Cardiac fibroblast (primary cell): ENCODE measurements at places on chromosomes 1 and 21.

- DNase-seq = no peak
These were observed 132.4 kb upstream of the LMO4 start for GRCh38 chr1:87196110-87196827.

DNA sequence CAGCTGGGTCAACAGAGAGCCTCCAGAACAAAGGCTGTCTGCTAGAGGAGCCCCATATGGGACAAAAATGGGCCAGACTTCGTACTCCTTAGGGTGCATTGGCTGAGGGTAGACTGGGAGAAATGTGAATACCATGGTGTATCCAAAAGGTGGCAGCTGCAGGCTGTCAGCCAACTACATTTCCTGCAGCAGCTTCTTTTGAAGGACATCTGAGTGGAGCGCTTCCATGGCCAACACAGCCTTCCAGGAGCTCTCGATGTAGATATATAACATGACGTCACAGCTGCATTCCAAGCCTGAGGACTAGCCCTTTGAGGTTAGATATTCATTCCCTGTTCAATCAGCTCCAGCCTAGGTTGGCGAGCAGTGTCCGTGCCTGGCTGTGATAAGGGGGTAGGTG is 107.7 kb downstream of the MAB21L3 start:
- peak; percentile 7 for DNase-seq

- peak; percentile 54 for DNase-seq
These were observed 103.1 kb downstream of the ATP6V1G3 start for GRCh38 chr1:198437332-198437731.

GRCh38 chr1:54356680-54357147 is 49.5 kb downstream of the SSBP3 start:
- no peak for DNase-seq

- no peak for DNase-seq
These were observed 25.7 kb upstream of the KCNC4 start for GRCh38 chr1:110184446-110184845.

GRCh38 chr1:91015358-91015780 is 6.5 kb downstream of the ZNF644 start:
- DNase-seq = no peak

GRCh38 chr1:110006516-110006915 is 22.0 kb downstream of the AHCYL1 start:
- no peak for DNase-seq

- peak; percentile 31 for DNase-seq
These were observed 130.3 kb downstream of the FGGY start for GRCh38 chr1:59427155-59427554.

DNA sequence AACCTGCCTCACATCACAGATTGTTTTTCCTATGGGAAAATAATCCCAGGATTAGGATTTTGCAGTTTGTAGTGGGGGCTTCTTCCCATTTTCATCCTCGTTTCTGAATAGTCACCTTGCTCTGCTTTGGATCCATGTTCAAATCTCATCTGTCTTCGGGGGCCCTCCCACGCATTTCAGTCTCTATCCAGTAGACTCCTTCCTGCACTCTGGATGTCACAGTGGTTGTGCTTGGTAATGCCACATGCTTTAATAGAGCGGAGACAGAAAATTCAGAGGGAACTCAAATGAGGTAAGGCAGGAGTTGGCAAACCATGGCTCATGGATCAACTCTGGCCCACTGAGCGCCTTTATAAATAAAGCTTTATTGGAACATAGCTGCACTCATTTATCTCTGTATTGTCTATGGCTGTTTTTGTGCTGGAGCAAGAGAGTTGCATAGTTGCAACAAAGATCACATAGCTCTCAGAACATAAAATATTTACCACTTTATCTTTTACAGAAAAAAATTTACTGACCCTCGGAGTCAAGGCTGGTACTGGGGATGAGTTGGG is 101.0 kb downstream of the SPATA46 start:
- no peak for DNase-seq

GRCh38 chr1:205546541-205546940 is 42.1 kb downstream of the CDK18 start:
- DNase-seq = no peak

DNA sequence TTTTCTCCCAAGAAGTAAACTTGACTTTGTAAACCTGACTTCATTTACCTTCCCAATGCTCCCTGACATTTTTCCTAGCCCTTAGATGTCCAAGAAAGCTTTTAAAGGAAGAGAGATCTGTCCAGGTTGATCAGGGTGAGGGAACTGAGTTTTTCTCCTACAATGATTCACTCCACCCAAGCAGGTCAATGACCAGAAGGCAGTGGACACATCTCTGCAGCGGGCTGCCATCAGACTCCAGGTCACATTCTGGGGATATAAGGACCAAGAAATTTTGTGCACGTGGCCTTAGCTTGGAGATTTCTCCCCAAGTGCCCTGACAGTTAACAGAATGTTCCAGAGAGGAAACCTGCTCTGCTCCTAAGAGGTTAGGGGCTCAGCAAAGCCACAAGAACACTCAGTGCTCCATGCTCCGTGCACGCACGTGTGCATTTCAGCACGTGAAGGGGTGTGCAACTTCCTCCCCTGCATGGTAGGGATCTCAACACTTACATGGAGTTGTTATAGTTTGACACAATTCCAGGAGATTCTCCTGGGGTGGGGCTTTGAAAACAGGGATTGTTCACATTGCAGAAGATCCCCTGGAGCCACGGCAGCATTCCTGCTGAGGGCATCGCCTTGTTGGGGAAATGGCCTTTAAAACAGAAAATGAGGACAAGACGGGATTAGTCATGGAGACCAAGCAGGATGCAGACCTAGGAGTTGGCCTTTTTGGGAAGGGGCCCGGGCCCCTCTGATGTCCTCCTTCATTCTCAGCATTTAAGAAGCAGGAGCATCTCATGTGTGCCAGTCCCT is 9.8 kb downstream of the ABCA4 start:
- no peak for DNase-seq

DNA sequence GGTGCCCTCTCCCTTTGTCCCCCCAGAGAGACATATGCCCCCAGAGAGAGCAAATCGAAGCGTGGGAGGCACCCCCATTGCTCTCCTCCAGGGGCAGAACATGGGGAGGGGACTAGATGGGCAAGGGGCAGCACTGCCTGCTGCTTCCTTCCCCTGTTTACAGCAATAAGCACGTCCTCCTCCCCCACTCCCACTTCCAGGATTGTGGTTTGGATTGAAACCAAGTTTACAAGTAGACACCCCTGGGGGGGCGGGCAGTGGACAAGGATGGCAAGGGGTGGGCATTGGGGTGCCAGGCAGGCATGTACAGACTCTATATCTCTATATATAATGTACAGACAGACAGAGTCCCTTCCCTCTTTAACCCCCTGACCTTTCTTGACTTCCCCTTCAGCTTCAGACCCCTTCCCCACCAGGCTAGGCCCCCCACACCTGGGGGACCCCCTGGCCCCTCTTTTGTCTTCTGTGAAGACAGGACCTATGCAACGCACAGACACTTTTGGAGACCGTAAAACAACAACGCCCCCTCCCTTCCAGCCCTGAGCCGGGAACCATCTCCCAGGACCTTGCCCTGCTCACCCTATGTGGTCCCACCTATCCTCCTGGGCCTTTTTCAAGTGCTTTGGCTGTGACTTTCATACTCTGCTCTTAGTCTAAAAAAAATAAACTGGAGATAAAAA is 8.4 kb downstream of the EFNA3 start:
- DNase-seq = no peak

GRCh38 chr1:4801192-4801924 is 146.9 kb downstream of the AJAP1 start:
- DNase-seq = no peak

DNA sequence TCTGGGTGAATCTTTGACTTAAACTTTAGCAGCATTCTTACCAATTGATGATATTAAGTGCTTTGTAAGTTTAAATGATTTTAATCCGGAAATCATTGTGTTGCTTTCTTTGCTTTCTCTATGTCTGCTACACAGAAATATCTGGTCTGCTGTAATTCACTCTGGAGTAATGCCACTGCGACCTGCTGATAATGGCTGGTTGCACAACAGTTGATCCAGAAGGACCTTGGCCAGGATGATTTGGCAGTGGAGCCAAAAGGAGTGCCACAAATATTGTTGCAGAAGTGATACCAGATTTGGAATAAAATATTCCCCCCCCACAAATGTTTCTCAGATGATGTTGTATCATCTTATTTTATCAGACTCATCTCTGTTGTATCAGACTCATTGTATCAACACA is 2063.9 kb downstream of the MRPL39 start:
- DNase-seq = no peak

DNA sequence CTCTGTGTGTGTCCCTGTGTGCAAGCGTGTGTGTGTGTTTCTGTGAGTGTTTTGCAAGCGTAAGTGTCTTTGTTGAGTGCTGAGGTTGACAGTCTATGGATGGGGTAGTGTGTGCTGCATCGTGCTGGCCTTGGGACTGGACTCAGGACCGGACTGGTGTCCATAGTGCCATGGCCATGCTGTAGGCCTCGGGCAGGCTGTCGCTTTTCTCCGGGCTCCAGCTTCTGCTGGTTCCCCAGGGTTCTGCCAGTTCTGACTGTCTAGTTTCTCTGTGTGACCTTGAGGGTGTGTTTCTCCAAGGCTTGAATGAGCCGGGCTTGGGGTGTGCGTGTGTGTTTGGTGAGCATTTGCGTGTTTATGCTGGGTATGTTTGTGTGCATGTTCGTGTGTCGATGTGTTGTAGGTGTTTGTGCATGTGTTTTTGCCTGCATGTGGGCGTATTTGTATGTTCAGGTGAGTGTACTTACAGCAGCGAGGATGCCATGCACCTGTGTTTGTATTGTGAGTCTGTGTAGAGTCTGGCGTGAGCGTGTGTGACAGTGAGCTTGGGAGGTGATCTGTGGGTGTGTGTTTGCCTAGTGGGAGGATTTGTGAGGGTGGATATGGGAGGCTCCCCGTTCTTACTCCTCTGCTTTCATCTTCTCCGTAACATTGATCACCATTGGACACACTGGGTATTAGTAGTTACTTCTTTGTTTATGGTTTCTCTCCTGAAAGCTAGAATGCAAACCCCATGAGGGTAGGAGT is 51.7 kb upstream of the POU3F1 start:
- no peak for DNase-seq

GRCh38 chr1:106831511-106831910 is 225.0 kb upstream of the PRMT6 start:
- DNase-seq = no peak

- DNase-seq = no peak
These were observed 45.7 kb downstream of the PCNT start for GRCh38 chr21:46369520-46370235.

- DNase-seq = no peak
These were observed 39.2 kb downstream of the FOXJ3 start for GRCh38 chr1:42295816-42296215.

DNA sequence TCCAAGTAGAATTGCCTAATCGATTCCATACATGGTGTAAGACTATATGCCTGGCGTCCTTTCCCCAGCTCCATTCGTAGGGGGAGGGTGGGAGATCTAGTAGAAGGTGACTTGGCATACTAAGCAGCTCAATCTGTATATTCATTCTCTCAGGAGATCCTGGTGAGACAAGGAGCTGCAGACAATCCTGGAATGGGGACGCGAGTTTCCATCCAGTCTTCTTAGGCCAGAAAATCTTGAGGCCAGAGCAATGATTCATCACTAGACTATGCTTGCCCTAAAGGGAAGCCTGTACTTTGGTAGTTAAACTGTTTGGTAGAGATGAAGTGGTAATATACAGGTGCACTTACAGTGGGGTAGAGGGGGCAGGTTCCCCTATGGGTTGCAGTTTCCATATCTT is 468.7 kb downstream of the ADGRL2 start:
- peak; percentile 35 for DNase-seq

GRCh38 chr1:233933339-233933738 is 28.9 kb downstream of the SLC35F3 start:
- no peak for DNase-seq

DNA sequence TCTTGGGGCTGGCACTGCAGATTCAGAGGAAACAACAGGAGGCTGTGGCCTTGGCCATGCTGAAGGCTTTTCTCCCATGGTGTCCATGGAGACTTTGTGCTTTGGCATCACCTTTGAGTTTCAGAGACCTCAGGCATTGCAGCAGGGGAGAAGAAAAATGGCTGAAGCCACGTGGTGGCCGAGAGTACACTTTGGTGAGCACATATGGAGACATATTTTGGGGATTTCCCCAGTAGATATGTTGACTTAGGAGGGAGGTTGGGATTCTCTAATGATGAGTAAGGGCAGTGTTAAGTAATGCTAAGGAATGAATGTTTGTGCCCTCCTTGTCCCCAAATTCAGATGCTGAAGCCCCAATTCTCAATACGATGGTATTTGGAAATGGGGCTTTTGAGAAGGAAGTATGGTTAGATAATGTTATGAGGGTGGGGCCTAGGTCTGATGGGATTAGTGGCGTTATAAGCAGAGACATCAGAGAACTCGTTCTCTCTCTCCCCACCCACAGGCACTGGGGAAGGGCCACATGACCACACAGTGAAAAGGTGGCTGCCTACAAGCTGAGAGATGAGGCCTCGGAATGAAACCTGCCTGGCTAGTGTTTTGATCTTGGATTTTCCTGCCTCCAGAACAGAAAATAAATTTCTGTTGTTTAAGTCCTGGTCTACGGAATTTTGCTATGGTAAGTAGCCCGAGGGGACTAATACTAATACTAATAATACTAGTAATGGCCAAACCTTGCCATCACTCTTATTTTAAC is 98.6 kb downstream of the TBX19 start:
- no peak for DNase-seq

GRCh38 chr1:109661391-109661790 is 5.5 kb downstream of the GSTM4 start:
- DNase-seq = no peak

DNA sequence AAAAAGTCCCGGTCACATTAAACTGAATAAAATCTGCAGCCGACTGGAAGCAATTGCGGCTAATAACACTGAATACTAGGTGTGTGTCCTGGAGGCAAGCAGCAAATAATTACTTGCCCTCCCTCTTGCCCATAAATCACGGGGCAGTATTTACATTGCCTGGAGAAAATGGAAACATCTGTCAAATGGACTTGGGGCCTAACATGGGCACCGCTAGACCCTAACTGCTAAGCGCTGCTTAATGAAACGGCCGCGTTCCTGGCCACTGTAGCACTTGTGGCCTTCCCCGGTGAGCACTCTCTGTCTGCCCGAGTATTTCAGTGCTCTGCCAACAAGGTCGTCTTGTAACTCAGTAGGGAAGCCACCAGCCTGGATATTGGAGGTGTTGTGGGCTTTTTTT is 23.9 kb upstream of the KNCN start:
- DNase-seq = no peak

DNA sequence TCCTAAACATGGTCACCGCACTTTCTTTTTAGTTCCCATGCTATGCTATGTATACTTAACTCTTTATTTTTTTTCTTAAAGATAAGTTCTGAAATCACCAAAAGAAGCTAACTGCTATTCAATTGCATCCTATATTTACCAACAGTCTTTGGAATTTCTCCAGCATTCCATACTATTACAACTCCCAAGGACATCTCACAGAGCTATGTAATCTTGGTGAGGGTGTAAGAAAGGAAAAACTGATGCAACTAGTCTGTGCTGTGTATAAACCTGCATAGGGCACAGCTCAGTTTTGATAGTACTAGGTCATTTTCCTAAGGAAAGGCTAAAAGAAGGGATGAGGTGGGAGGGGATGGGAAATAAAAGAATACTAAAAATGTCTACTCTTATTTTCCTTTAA is 78.0 kb downstream of the PTPN14 start:
- peak; percentile 85 for DNase-seq

- peak; percentile 40 for DNase-seq
These were observed 18.4 kb downstream of the ADAMTS1 start for GRCh38 chr21:26826801-26827200.

- DNase-seq = peak; percentile 6
These were observed 273.8 kb downstream of the FAM72C start for GRCh38 chr1:143698016-143698415.
